ENCODE measurements at places on chromosomes 1 and 21.

DNA sequence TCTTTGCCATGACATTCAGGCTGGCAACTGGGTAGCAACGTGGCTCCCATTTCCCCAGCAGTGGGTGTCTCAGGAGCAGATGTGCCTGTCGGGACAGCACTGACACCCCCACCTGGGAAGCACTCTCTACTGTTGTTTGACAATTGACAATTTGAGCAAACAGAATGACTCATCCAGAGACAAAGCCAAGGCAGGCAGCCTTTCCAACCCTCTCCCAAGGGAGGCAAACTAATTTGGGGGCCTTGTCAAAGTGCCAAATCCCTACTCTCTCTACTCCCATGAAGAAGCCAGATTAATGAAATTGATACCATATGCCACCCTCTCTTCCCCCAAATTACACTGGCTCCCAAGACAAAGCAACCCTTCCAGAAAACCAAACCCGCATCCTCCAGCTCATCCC lies 65.6 kb downstream of the GRIK3 start:
- DNase-seq: no peak

DNA sequence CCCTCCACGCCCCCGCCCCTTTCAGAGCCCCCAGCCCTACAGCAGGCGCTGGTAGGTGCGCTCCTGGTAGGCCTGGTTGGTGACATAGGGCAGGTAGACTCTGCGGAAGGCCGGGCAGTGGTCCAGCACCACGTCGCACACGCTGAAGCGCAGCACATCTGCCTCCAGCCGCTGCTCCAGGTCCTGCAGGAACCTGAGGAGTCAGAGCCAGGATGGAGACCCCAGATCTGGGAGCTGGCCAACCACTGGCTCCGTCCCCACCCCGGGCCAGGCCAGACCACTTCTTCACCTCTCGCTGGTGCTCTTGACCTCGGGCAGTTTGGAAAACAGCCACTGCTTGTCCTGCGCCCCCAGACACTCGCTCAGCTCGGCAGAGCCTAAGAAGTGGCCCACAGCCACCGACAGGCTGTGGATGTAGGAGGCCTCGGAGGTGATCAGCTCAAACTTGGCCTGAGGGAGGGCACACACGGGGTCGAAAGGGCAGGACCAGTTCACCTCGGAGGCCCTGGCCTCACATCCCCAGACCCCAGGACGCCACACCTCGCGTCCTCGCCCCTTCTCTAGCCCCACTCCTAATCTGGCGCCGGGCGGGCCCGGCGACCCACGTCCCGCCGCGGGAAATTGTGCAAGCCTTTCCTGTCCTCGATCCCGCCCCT lies 6.4 kb downstream of the ARHGEF19 start:
- no peak for DNase-seq

GRCh38 chr21:22881131-22881530 lies 1882.9 kb downstream of the NCAM2 start:
- no peak for DNase-seq

DNA sequence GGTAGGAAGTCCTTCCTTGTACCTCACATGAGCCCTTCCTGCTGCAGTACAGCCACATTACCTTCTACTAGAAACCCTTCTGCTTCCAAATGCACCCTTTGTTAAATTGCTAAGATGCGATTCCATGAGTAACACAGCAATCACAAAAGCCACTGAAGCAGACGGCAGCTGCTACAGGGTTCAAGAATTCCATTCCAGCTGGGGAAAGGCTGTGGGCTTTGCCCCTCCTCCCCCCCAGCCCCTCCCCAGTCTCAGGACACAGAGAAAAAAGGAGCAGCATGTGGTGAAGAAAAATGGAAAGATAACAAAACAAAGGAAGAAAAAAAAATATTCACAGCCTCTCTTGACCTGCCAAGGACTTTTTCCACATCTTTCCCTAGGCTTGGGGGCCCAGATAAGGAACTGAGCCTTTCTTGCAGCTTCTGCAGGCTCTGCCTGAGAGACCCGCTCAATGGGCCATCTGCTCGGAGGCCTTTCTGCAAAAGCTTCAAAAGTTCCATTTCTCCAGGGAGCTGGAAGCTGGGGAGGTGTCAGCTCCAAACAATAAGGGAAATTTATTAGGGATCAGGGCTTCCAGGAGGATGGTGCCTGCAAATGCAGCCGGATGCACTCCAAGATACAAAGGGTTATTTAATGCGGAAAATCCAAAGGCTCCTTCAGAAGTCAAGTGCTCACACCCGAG lies 72.1 kb downstream of the SYT2 start:
- DNase-seq: no peak

DNA sequence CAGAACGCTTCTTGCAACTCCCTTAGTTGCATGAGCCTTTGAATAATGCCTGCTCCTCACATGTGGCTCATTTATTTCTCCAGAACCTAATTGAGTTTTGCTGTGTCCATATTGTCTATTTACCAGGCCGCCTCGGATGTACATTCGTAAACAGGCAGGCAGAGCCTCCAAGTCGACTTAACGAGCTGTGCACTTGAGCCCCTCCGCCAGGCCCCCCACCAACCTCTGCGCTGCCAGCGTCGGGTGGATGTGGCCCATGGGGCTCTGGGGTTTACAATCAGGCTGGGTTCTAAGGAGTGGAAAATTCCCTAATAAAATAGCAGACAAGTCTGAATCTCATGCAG lies 106.1 kb downstream of the NPHP4 start:
- no peak for DNase-seq

- no peak for DNase-seq
Measured at GRCh38 chr1:182625719-182626504, 21.7 kb upstream of the RGS16 start.

GRCh38 chr1:200923601-200924000 lies 28.9 kb downstream of the INAVA start:
- no peak for DNase-seq

DNA sequence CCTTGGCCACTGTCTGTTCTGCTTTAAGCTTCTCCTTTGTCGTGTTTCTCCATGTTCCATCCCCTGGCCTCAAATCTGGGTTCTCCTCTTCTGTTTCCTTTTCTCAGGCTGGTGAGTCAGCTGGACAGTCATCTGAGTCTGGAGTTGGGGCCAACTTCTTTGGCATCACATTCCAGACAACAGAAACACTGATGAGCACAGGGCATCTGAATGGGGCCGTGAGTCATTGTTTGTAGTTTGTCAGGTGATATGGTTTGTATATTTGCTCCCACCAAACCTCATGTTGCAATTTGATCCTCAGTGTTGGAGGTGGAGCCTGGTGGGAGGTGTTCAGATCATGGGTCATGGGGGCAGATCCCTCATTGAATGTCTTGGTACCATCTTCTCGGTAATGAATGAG lies 14.3 kb upstream of the OLIG2 start:
- no peak for DNase-seq

- DNase-seq: no peak
Measured at GRCh38 chr1:100627936-100628335, 90.0 kb downstream of the GPR88 start.

GRCh38 chr1:3170561-3171453 lies 101.8 kb downstream of the PRDM16 start:
- DNase-seq: no peak

DNA sequence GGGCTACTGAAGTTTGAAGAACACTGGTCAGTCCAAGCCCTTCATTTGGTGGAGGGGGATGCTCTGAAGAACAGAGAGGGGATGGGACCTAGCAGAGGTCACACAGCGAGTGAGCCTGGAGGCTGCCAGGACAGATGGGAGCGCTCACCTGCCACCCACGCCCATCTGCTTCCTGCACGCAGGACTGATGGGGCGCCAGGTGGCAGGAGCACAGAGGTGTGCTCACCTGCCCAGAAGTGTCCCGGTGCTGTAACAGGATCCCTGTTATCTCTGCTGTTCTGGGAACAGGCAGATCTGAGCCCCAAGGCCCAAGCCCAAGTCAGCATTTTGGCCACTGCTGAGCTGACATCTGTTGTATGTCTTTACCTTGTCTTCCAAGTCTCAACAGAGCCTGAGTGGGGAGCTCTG lies 40.5 kb downstream of the EPHB2 start:
- DNase-seq: no peak

- DNase-seq: no peak
Measured at GRCh38 chr1:56094168-56094567, 485.2 kb downstream of the PLPP3 start.

DNA sequence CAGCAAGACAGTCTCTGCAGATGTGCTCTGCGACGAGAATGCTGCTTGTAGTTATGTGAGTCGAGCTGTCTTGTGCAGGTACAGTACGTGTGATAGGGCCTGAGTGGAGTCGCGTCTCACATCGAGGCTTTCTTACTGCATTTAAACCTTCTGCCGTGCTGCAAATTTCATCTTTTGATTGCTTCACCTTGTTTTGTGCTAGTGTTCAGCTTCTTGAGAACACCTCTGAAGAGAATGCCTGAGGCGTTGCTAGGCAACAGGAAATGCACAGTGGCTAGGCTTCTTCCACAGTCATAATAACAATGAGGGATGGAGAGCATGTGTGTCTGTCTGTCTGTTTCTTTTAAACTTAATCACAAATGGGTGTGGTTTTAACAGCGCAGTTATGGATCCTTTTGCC lies 52.9 kb downstream of the MRPS6 start:
- DNase-seq: no peak

DNA sequence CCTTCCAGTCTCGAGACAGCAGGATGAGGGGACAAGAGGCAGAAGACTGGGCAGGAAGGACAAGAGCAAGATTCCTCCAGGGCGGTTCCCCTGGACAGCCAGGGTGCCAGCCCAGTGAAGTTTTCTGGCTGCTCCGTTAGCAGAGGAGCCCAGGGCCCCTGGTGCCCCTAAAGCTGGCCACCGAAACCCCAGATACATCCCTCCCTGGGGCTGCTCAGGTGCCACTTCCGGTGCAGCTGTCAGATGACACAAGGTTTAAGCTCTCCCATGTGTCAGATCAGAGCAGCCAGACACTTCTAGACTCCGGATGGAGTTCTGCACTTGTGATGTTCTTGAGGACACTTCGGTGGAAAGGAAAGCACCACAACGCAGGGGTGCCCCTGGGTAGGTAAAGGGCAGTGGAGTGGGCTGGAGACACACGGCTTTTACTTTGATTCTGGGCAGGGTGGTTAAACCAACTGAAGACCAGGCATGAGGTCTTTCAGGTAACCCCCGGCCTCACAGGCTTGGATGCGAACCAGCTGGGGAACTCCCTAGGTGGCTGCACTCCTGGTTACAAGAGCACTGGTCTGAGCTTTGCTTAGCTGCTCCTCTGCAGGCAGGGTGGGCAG lies 85.7 kb downstream of the ITPKB start:
- DNase-seq: no peak

DNA sequence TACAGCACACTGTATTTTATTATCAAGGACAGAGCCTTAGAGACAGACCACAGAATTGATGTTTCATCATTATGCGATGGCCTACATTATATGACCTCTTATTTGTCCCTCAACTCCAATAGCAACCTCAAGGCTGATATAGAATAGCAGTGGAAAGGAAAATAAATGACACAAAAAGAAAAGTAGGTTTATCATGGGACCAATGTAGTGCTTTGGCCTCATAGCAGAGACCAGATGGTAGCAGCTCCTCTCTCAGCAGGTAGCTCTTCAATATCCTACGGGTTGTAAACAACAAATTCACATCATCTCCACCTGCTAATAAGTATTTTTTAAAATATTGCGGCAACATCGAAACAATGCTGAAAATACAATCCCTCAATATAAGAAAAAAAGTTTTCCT lies 25.2 kb downstream of the ANP32E start:
- DNase-seq: no peak

DNA sequence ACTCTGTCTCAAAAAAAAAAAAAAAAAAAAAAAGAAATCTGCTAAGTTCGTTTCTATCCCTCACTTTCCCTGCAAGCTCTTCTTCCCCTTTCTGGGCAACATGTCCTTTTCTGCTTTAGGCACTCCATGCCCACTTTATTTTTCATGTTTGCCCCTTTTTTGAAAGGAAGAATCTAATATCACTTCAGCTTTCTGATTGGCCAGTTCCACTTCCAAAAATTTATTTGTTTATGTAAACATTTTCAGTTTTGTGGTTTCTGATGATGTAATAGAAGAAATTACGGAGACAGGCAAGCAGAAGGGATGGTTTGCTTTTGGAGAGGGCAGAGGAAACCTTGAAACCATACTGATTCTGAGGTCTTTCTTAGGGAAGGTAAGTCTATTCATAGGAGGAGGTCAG lies 15.1 kb downstream of the IFNAR1 start:
- DNase-seq: no peak

DNA sequence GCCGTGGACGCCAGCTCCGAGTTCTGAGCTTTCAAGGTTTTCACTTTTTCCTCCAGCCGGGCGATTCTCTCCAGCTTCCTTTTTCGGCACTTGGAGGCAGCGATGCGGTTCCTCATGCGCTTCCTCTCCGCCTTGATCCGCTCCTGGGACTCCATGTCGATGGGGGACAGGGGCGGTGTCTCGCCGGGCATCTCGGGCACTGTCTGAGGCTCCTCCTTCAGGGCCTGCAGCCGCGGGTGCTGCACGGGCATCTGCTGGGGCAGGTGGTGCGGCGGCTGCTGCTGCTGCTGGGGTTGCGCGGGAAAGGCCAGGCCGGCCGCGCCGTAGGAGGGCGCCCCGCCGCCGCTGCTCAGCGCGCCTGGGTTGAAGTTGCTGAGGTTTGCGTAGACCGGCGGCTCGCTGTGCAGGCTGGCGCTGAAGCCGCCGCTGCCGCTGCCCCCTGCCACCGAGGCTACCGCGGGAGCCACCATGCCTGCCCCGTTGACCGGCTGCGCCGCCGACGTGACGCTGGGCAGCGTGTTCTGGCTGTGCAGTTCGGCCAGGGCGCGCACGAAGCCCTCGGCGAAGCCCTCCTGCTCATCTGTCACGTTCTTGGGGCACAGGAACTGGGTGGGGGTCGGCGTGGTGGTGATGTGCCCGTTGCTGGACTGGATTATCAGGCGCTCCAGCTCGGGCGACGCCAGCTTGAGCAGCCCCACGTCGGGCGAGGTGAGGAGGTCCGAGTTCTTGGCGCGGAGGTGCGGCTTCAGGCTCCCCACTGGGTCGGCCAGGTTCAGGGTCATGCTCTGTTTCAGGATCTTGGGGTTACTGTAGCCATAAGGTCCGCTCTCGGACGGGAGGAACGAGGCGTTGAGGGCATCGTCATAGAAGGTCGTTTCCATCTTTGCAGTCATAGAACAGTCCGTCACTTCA lies 1.4 kb downstream of the JUN start:
- no peak for DNase-seq

- no peak for DNase-seq
Measured at GRCh38 chr1:226870026-226870400, 403 bp upstream of the PSEN2 start.

DNA sequence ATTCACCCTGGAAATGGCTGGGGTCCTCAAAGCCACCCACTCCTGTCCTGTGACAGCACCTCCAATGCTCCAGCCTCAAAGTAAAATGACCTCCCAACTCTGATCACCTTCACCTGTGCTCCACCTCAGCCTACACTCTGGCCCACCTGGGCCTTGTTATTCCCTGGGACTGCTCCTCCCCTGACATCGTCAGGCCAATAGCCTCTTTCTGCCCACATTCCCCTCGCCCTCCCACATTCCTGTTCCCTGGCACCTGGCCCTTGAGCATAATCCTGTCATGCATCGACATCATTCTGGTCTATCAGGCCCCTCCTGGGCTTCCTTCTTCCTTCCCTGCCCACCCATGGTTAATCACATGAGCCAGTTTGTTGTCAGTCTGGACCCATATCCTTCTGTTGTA lies 13.2 kb upstream of the BCAR3 start:
- DNase-seq: no peak

GRCh38 chr21:22224261-22224660 lies 1226.1 kb downstream of the NCAM2 start:
- DNase-seq: no peak

- DNase-seq: no peak
Measured at GRCh38 chr21:38282921-38283320, 26.1 kb downstream of the KCNJ15 start.

GRCh38 chr1:230105754-230106625 lies 39.0 kb downstream of the GALNT2 start:
- DNase-seq: no peak

- no peak for DNase-seq
Measured at GRCh38 chr1:111486431-111486830, 12.6 kb downstream of the C1orf162 start.

- DNase-seq: no peak
Measured at GRCh38 chr1:37793773-37794371, at the start of gene MANEAL. Gene MANEAL, plus strand, starts transcription at chr1:37793847. Its CDS starts 336 bp downstream, at chr1:37794183.

Data from smooth muscle cell of the brain vasculature (primary cell).